Fibroblast of skin of right quadriceps (primary cell): ENCODE measurements at places on chromosomes 11 and 22.

- no peak for DNase-seq
Observed at GRCh38 chr11:404551-405264, 10.1 kb downstream of the SIGIRR start.

- DNase-seq = no peak
Observed at GRCh38 chr11:99686838-99687237, 666.1 kb downstream of the CNTN5 start.

DNA sequence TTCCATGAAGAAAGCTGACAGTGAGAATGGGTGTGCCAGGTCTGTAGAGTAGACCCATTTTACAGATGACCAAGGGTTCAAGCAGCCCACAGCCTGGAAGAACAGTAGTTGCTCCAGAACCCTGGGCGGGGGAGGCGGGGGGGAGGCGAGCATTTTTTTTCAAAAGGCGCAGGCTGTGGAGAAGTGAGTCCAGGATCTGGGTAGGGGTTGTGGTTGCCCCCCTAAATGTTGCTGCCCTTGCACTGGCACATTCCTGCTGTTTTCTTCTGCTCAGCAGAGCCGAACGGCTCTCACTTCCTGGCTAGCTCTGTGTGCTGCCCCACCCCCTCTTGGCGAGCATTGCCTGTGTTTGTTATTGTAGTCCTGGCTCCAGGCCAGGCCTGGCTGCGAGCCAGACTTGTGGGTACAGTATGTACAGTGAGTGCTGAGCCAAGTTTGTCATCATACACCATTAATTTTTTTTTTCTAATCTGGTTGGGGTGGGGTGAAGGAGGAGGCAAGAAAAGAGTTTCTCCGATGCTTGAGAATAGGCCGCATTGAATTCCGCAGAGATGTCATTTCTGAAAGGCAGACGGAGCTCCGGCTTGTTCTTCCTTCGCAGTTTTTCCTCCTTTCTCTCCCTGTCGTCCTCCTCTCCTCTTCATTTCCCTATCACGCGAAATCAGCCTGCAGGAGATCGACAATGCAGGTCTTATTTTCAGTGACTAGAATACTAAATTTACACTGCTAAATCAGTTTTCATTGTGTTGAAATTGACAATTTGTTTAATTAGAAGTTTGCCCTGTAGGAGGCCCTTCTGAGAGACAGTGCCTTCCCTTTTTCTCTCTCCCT lies 100.5 kb downstream of the ZBTB16 start:
- peak; percentile 99 for DNase-seq

DNA sequence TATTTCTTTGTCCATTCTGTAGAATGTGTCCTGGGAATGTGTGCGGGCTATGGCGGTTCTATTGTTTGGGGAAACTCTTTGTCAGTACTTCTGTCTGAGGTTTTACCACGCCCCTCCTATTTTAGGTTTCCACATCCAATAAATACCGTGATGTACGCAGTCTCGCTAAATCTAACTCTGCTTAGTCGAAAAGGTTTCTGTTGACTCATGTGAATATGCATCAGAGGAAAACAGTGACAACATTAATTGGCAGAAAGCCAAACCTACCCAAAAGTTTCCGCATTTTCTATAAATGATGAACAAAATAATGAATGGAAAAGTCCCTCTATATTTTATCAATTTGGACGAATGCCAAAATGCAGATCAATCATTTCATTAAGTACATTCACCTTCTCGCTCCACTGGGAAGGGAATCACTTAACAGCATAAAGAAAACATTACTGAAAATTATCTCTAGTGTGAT lies 143.4 kb downstream of the MAML2 start:
- DNase-seq = peak; percentile 61

GRCh38 chr11:312092-312816 lies 1.6 kb upstream of the IFITM1 start:
- no peak for DNase-seq

DNA sequence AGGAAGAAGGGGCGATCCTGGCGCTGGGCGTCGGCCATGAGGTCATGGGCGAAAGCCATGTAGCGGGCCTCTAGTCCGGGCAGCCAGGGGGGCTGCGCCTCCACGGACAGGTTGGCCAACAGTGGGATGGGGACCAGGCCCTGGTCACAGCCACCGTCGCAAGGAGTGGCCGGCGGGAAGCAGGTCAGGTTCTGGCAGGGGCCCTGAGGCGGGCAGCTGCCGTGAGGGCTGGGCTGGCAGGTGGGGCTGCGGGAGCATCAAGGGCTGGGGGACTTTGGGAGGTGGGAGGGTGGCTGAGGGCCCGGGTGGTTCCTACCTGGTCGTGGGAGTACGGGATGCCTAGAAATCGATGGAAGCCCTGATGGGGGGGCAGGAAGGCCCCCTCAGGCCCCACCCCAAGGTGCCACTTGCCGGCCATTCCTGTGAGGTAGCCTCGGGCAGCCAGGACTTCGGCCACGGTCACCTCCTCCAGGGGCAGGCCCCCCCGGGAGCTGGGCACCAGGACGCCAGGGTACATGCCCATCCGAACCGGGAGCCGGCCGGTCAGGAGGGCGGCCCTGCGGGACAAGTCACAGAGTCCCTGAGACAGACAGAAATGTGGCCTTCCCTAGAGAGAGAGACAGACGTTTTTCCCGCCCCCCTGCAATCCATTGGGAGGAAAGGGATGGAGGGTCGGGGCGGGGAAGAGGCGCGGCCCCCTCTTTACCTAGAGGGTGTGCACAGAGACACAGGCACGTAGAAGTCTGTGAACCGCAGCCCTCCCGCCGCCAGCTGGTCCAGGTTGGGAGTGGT lies 906 bp downstream of the ARSA start:
- no peak for DNase-seq

DNA sequence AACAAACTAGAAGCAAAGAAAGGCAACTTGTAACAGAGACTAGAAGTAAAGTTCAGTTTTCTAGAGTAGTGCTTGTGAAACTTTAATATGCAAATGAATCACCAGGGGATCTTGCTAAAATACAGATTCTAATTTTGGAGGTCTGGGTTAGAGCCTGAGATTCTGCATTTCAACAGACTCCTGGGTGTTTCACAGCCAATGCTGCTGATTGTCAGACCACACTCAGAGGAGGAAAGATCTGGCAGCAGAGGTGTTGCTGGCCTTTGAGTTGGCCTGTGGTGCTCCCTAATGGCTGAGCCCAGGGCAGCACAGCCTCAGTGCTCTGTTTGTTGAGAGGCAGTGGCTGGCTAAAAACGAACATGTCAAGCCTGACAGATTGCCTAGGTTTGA lies 5.4 kb downstream of the CRY2 start:
- no peak for DNase-seq

- peak; percentile 87 for DNase-seq
Observed at GRCh38 chr11:130816546-130817329, 99.5 kb downstream of the SNX19 start.

GRCh38 chr11:16169541-16169940 lies 186.8 kb downstream of the SOX6 start:
- peak; percentile 76 for DNase-seq

DNA sequence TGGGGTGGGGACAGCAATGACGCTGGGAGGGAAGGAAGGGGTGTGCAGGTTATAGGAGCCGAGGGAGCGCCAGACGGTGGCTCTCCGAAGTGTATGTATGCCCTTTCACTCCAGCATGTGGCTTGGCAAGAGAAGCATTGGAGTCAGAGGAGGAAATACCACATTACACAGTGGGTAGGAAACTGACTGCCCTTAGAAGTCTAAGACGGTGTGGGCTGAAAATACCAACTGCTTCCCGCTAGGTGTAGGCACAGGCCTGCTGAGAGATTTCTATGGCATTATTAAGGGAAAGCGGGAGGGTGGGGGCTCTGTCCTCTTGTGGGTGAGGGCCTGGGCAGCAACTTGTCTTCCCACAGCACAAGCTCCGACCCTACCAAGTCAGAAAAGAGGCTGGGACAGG lies 44.7 kb downstream of the CACNG2 start:
- no peak for DNase-seq

- DNase-seq = no peak
Observed at GRCh38 chr11:109184376-109184775, 237.6 kb upstream of the C11orf87 start.

- DNase-seq = peak; percentile 52
Observed at GRCh38 chr11:117256573-117256972, 24.1 kb downstream of the RNF214 start.

- DNase-seq = peak; percentile 77
Observed at GRCh38 chr22:41699264-41700107, at the start of gene MEI1. TSS of gene MEI1 (plus strand) at chr22:41699503. CDS start at chr22:41699539, 36 bp downstream.

DNA sequence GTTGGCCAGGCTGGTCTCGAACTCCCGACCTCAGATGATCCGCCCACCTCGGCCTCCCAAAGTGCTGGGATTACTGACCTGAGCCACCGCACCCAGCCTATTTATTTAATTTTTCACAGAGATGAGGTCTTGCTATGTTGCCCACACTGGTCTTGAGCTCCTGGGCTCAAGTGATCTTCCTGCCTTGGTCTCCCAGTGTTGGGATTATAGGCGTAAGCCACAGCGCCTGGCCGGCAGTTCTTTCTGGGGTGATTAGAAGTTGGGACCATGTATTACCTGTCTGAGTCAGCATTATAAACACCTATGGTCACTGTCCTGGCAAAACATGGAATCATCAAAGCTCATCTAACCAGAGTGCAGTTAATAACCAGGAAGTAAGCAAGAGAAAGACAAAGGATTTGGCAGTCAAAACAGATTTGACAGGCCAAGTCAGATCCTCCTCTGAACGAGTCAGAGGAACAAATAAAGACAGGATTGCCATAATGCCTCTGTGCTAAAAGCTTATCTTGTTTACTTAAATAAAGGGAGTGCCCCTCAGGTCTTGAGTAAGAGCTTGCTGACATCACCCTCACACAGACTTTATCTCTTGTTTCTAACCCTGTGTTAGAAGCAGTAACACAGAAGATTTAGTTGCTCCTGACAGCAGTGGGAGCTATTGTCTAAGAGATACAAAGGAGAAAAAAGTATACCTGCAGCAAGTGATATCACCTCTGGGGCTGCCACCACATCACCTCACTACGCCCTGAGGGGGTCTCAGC lies 3.7 kb downstream of the SERPIND1 start:
- DNase-seq = peak; percentile 14

DNA sequence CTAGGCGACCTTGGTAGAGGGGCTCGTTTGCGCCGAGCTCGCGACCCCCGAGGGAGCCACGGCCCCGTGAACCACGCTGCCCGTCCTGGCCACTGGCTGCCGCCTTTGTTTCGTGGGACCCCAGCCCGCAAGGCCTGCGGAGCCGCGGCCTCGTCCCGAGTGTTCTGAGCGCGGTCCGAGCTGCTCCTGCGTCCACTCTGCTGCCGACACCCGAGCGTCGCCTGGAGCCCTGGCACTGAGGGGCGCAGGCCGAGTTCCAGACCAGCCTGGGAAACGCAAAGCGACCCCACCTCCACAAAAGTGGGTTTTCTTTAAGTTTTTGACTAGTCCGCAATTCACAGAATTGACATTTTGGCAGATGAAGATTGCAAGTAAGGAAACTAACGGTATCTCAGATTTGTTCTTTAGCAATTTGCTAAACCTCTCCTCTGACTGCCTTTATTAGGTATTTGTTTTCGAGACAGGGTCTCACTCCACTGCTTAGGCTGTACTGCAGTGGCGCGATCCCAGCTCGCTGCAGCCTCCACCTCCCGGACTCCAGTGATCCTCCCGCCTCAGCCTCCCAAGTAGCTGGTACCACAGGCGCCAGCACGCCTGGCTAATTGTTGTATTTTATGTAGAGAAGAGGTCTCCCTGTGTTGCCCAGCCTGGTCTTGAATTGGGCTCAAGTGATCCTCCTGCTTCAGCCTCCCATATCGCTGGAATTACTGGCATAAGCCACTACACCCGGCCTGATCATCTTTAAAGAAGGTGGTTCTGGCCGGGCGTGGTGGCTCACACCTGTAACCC lies 879 bp upstream of the RNH1 start:
- DNase-seq = no peak

GRCh38 chr11:112630496-112630895 lies 330.7 kb upstream of the NCAM1 start:
- DNase-seq = no peak

DNA sequence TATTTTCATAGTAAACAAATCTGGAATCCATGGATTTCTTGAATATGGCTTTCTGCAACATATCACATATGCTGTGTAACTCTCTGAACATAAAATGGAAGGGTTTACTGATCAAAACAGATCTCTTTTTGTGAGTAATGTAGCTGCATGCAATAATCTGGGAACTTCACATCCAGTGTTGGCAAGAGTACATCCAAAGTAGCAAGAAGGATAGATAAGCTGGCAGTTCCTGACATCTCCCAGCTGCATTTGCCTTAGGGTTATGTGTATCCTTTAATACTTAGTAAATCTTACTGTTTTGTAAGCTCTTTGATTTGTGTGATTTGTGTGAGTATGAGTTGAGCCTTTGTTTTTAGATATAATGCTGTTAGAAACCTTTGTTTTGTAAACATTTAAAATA lies 280.4 kb upstream of the CNTN5 start:
- no peak for DNase-seq

GRCh38 chr22:29641042-29641699 lies 37.7 kb downstream of the NF2 start:
- peak; percentile 91 for DNase-seq

GRCh38 chr11:12842933-12843636 lies 166.0 kb upstream of the RASSF10 start:
- DNase-seq = peak; percentile 61

GRCh38 chr22:17641269-17641668 lies 2.7 kb downstream of the BCL2L13 start:
- no peak for DNase-seq

GRCh38 chr11:134815404-134815803 lies 403.4 kb upstream of the B3GAT1 start:
- DNase-seq = no peak

GRCh38 chr22:29798318-29798717 lies 31.1 kb downstream of the UQCR10 start:
- peak; percentile 20 for DNase-seq

DNA sequence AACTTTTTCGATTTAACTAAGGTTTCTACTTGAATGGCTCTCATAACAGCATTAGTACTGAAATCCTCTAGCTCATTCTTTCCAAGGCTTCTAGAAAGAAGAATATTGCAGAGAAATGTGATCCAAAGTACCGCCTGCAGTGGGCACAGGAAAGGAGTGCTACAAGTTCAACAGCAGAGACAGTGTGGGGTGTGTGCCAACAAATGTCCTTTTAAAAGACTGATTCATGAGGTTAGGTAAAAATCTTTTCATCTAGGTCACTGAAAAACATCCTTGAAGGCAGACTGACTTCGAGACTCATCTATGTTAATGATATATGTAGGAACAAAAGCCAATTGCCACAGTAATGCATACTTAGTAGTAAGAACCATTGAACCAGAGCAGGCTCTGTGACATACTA lies 349.1 kb upstream of the PITPNB start:
- DNase-seq = no peak

GRCh38 chr22:40679249-40679963 lies at the start of gene MCHR1:
TSS of gene MCHR1 (plus strand) at chr22:40679484. CDS start at chr22:40679653, 169 bp downstream.
- no peak for DNase-seq

- DNase-seq = no peak
Observed at GRCh38 chr22:39825661-39826102, 67.9 kb downstream of the ENTHD1 start.

DNA sequence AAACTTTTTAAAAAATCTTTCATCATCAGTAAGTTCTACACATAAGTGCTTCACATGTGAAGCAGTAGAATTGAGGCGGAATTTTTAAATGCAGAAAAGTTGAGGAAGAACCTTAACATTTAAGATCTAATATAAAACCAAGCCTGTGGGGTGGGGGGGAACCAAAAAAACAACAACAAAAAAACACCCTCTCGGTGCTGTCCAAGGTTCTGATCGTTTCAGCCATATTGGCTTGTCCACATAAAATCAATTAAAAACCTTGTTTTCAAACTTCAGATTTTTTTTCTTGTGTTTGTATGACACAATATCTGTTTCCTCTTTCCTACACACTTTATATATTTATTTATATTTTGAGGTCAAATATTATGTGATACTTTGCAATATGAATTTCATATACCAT lies 130.0 kb downstream of the WNT7B start:
- no peak for DNase-seq

- no peak for DNase-seq
Observed at GRCh38 chr11:12259956-12260355, 117.4 kb upstream of the PARVA start.

- no peak for DNase-seq
Observed at GRCh38 chr11:60929764-60930163, 5.5 kb downstream of the TMEM132A start.
